CD4-positive, alpha-beta memory T cell (primary cell): ENCODE measurements at places on chromosomes 3 and 15. TPM values are rescaled to one million over a fixed set of nuclear protein-coding genes. Genes with fewer than 3 reads are reported as not detected.

ZIC1 gene
- total RNA-seq: not detected

IMPG2 gene
- 0.81 TPM for total RNA-seq

DLG1 gene
- 86.8 TPM for total RNA-seq

SAMD7 gene
- total RNA-seq: not detected

ISLR2 gene
- total RNA-seq: not detected

CCRL2 gene
- total RNA-seq: 1.8 TPM

TIMP4 gene
- total RNA-seq: not detected

HYAL1 gene
- total RNA-seq: 0.38 TPM

NANOGP8 gene
- not detected for total RNA-seq

NGRN gene
- total RNA-seq: 59.2 TPM

STOML1 gene
- 11.1 TPM for total RNA-seq

DZIP1L gene
- not detected for total RNA-seq

FAM131A gene
- total RNA-seq: 9.0 TPM

DNA sequence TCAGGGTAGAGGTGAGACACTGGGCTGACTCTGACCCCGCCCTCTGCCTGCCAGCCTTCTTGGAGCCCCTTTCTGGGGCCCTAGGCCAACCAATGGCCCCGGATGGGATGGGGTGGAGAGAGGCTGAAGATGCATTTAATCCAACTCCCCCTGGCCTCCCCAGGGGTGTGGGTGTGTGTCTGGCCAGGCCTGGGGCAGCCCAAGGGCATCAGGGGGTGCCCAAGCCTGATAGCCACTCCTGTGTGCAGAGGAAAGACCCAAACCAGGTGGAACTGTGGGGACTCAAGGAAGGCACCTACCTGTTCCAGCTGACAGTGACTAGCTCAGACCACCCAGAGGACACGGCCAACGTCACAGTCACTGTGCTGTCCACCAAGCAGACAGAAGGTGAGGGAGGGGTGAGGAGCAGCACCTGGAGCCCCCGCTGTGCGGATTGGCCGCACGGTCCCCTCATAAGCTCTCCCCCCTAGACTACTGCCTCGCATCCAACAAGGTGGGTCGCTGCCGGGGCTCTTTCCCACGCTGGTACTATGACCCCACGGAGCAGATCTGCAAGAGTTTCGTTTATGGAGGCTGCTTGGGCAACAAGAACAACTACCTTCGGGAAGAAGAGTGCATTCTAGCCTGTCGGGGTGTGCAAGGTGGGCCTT lies 9.5 kb downstream of the SPINT1 start:
- DNase-seq: no peak

- DNase-seq: no peak
Measured at GRCh38 chr3:111709645-111710044, 114.5 kb upstream of the ZBED2 start.

GRCh38 chr3:99578339-99578970 lies 59.9 kb upstream of the COL8A1 start:
- no peak for DNase-seq

GRCh38 chr3:45952456-45952855 lies 9.2 kb downstream of the CXCR6 start:
- no peak for DNase-seq

- no peak for DNase-seq
Measured at GRCh38 chr3:59116233-59116537, 66.4 kb upstream of the CFAP20DC start.

GRCh38 chr3:108085370-108085769 lies 5.5 kb downstream of the CD47 start:
- no peak for DNase-seq

DNA sequence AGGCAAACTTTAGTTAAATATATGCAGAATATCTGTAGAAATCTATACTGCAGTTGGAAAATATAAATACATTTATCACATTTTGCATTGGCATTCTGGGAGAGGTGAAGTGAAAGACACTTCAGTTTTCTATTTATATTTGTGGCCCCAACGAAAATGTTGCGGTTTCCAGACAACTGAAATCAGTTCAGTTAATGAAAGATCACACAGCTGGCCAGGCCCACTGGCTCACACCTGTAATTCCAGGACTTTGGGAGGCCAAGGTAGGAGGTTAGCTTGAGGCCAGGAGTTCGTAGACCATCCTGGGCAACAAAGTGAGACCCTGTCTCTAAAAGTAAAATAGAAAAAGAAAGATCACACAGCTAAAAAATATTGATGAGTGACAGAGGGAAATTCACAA lies 11.9 kb upstream of the CLASP2 start:
- DNase-seq: no peak

DNA sequence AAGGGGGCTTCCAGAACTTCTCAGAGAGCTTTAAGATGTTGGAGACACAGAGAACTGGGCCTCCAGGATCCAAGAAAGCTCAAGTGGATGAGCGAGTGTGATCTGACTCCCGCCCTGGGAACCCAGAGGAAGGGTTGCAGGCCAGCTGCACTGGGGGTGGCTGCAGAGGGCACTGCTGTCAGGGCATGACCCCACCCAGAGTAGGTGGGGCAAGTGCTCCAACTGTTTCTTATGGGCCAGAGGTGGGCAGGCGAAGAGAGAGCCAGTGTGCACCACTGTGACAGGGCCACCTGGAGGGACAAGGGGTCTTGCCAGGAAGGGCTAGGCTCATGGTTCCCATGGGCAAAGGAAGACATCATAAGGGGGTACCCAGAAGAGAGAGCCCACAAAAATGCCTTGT lies 48.8 kb downstream of the EXOG start:
- no peak for DNase-seq

- DNase-seq: no peak
Measured at GRCh38 chr3:42051384-42052131, 39.6 kb upstream of the TRAK1 start.

DNA sequence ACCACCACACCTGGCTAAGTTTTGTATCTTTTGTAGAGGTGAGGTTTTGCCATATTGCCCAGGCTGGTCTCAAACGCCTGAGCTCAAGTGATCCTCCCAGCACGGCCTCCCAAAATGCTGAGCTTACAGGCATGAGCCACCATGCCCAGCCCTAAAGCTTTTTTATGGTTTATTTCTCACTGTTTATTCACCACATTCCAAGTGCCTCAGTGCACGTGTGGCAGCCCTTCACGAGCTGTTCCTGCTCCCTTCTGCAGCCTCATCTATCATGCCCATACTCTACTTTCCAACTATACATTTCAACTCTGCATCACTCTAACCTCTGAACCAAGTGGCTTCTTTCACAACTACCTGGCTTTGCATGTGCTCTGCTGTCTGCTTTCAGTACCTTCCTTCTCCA lies 17.9 kb upstream of the OSBPL11 start:
- no peak for DNase-seq

DNA sequence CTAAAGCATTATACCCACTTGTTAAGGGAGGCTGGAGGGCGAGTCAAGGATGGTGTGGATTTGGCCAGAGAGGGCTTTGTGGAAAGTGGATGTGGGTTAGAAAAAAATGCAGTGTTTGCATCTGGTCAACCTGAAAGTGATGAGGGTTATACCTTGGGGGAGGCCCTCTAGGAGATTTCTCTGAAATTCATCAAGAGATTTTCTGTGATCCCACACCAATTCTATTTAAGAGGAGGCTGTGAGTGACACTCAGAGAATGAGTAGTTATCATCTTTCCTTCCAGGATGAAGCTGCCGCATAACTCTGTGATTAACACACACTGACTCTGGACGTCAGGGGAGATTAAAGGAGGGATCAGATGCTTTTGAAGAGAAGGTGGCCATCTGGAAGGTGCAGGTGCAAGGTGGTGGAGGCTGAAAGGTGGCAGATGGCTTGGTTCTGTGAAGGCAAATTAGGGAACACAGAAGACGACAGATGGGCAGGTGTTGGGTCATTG lies 54.8 kb downstream of the ANAPC13 start:
- DNase-seq: no peak

- no peak for DNase-seq
Measured at GRCh38 chr3:37994639-37994972, 4.0 kb downstream of the VILL start.

GRCh38 chr3:14273901-14274611 lies 95.4 kb downstream of the LSM3 start:
- DNase-seq: no peak

- DNase-seq: no peak
Measured at GRCh38 chr3:59935025-59935424, 885.2 kb upstream of the CFAP20DC start.

- no peak for DNase-seq
Measured at GRCh38 chr3:100682056-100682853, 27.0 kb upstream of the TFG start.

GRCh38 chr3:171189394-171190080 lies 163.0 kb upstream of the SLC2A2 start:
- DNase-seq: no peak

- DNase-seq: no peak
Measured at GRCh38 chr3:73432023-73432705, 192.6 kb downstream of the PDZRN3 start.

DNA sequence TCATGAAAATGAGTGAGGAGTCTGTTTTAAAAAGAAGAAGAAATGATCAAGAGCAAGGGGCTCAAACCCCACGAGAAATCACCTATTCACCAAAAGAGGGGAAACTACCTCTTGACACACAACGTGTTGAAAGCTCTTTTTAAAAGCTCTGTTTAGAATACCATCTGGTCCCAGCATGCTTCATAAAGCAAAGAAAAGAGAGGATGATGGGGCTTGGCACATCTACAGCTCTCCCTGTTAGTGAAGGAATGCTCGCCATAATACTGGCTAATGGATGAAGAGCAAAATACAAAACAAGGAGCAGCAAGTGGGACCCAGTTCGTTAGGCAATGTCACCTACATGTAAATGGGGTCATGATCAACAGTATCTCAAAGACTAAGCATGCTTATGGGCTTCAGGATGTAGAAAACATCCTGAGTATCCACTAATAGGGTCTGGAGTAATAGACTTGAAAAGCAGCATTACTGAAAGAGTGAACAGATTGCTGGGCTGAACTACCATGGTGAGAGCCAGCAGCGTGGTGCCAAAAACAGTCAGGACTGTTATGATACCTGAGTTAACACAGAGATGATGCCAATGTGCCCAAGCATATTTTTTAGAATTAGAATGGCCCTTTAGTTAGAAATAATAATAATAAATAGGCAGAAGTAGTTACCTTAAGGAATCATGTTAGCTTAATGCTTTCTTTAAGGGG lies 159.7 kb upstream of the POU1F1 start:
- DNase-seq: no peak

DNA sequence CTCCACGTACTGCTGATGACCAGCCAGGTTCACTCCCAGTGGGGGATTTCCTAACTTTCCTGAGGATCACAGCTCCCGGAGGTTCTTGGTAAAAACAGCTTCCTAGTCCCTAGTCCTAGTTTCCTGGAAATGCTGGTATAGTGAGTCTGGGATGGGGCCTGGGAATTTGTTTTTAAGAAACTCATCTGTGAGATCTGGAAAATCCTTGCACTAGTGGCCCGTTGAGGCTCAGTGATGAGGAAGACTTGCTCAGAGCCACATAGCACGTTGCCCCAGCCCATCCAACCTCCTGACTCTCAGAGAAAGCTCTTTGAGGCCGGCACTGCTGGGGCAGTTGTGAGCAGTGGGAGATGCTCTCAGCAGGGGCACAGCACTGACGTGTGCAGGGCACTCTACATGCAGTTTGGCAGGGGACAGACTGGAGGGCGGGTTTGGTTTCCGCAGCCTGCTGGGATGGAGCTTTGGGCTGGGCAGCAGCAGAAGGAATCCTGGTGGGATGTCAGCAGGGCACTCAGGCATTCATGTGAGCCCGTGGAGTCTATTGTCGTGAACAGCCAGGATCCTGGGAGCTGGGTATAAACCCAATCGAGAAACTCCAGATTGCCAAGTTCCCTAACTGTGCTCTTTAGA lies 31.6 kb downstream of the SAXO2 start:
- no peak for DNase-seq

GRCh38 chr15:34206011-34206410 lies 3.9 kb downstream of the KATNBL1 start:
- no peak for DNase-seq

- DNase-seq: no peak
Measured at GRCh38 chr3:195384952-195385351, 57.9 kb downstream of the ACAP2 start.

- DNase-seq: no peak
Measured at GRCh38 chr3:193883551-193883950, 252.4 kb upstream of the HES1 start.

DNA sequence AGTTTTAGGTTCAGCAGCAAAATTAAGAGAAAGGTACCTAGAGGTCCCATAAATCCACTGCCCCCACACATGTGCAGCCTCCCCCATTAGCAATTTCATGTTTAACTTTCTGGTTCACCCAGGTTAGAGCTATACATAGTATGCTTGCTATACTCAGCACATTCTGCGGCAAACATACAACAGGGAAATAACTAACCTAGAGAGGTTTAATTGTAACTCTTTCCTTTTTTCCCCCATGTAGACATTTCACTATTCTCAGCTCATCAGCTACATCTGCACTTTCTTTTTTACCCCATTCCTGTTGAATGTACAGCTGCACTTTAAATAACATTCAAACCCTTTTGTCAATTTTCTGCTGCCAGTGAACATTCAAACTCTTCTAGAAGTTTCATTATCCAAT lies 21.1 kb downstream of the TFRC start:
- no peak for DNase-seq

DNA sequence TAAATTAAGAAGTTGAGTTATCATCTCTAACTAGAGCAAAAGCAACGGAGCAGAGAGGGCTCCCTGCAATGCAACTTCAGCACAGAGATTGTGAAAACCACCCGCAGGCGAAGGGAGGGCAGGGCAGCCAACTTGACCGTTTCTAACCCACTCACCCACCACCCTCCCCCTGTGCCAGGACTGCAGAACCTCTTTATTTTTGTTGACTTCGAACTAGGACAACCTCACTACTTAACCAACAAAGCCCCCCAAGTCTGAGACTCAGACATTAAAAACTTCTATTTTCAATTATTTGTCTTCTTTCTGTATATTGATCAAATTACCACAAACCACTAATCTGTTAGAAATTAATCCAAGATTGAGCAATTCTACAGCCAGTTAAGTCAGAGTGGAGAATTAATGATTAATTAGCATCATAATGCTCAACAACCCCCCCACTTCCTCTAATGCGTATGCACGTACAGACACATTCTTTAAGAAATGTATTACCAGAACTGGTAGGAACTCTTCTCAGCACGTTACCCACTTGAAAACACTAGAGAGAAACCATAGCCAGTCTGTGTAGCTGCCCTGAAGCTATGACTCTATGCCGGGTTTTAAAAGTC lies 2.0 kb downstream of the MGLL start:
- DNase-seq: no peak

- DNase-seq: no peak
Measured at GRCh38 chr3:147518465-147518864, 109.3 kb downstream of the ZIC1 start.

- DNase-seq: no peak
Measured at GRCh38 chr3:39372833-39373232, 10.3 kb upstream of the SLC25A38 start.

- no peak for DNase-seq
Measured at GRCh38 chr3:176631165-176631564, 566.1 kb downstream of the TBL1XR1 start.

DNA sequence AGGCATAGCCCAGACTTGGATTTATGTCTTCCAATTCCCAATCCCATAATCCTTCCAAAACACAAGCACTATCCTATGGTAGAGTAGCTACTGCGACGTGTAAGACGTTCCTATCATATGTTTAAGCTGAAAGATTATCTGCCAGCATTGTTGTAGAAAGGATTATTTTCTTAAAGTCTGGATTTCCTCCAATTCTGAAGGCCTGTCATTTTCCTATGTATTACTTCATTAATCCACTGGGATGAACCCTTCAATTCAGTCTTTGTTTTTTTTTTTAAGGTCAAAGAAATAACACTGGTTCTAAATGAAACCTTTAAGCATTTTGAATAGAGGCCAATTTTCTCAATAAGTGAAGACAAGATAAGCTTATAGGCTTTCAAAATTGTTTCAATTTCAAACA lies 289.0 kb downstream of the SLC9A9 start:
- no peak for DNase-seq
